Testis (tissue), 5 donors: ENCODE measurements at places on chromosomes 13 and 19. TPM values are rescaled to one million over a fixed set of nuclear protein-coding genes. Genes with fewer than 3 reads are reported as not detected.
A peak's percentile ranks its signal among the peaks of the same experiment; 100 is the strongest.

- no peak overlapping the region for H3K27ac ChIP-seq
- H3K4me1 ChIP-seq: no peaks in the 10 kb centered on the region
- DNase-seq: no peak
- H3K27me3 ChIP-seq: no peaks in the 10 kb centered on the region
These were observed 431.4 kb downstream of the TBC1D4 start for GRCh38 chr13:75050419-75051046.

The CEACAM20 gene
- total RNA-seq: 0.62 TPM

DNA sequence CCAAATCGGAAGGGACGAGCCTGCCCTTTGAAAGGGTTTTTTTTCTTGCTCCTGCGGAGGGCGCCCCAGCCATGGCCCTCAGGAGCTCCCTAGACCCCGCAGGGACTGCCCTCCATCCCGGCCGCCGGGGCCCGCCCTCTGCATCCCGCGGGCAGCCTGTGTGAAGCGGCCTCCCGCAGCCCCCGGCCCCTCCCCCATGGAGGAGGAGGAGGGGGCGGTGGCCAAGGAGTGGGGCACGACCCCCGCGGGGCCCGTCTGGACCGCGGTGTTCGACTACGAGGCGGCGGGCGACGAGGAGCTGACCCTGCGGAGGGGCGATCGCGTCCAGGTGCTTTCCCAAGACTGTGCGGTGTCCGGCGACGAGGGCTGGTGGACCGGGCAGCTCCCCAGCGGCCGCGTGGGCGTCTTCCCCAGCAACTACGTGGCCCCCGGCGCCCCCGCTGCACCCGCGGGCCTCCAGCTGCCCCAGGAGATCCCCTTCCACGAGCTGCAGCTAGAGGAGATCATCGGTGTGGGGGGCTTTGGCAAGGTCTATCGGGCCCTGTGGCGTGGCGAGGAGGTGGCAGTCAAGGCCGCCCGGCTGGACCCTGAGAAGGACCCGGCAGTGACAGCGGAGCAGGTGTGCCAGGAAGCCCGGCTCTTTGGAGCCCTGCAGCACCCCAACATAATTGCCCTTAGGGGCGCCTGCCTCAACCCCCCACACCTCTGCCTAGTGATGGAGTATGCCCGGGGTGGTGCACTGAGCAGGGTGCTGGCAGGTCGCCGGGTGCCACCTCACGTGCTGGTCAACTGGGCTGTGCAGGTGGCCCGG is 815 bp downstream of the MAP3K10 start:
- no peaks in the 10 kb centered on the region for H3K36me3 ChIP-seq
- DNase-seq: peak; percentile 27
- no peaks in the 10 kb centered on the region for H3K27me3 ChIP-seq

DNA sequence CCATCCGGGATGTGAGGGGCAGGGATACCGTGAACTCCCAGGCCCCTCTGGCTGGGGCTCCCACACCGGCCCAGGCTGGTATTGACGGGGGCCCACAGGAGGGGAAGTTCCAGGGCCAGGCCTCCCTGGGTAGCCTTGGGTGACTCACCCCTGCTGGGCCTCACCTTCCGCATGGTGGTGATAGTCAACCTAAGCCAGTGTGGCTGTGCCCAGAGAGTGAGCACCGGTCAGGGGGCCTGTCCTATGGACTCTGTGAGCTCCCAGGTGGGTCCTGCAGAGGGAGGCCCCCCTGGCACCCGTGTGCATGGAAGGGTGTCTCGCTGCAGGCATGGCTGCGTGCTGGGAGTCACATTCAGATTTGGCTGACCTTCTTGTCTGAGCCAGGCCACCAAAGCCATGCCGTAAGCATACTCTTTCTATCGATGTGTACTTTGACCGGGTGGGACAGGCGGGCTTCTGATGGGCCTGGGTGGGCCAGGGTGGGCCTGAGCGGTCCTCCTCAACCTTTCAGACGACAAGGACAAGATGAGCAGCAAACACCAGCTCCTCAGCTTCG is 27.6 kb downstream of the DHX34 start:
- H3K4me3 ChIP-seq: no peak overlapping the region
- no peaks in the 10 kb centered on the region for H3K27me3 ChIP-seq
- H3K36me3 ChIP-seq: no peaks in the 10 kb centered on the region
- peaks cover 8% of the 10 kb centered on the region for H3K4me1 ChIP-seq

GRCh38 chr13:114256547-114256946 is 21.9 kb downstream of the CDC16 start:
- no peak overlapping the region for H3K27ac ChIP-seq
- no peak overlapping the region for H3K4me3 ChIP-seq
- H3K36me3 ChIP-seq: no peaks in the 10 kb centered on the region
- no peak for DNase-seq
- H3K4me1 ChIP-seq: no peaks in the 10 kb centered on the region

The CCNA1 gene
- 58.9 TPM for total RNA-seq

- H3K27ac ChIP-seq: no peak overlapping the region
- no peak for DNase-seq
- no peaks in the 10 kb centered on the region for H3K36me3 ChIP-seq
- no peak overlapping the region for H3K4me3 ChIP-seq
- no peaks in the 10 kb centered on the region for H3K4me1 ChIP-seq
These were observed 143.5 kb downstream of the DNAJC15 start for GRCh38 chr13:43166644-43167457.

GRCh38 chr19:4713384-4713951 is 10.2 kb downstream of the DPP9 start:
- H3K27me3 ChIP-seq: no peaks in the 10 kb centered on the region
- H3K4me1 ChIP-seq: no peaks in the 10 kb centered on the region
- no peak overlapping the region for H3K27ac ChIP-seq
- DNase-seq: no peak
- no peak overlapping the region for H3K4me3 ChIP-seq

DNA sequence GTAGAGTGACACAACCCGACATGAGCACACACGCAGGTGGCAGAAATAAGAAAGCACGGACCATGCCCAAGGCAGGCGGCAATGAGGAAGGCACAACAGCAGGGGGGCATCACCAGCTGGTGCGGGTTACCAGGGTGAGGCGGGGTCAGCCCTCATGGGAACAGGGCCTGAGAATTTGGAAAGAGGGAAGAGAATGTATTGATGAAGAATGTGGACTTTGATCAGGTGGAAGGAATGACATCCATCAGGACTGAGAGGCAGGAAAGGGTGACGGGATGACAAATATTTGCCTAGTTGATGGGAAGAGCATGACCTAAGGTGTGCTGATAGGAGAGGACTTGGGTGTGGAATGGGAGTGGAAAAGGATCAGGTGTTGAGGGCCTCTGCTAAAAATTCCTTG is 177.5 kb downstream of the ABCC4 start:
- no peaks in the 10 kb centered on the region for H3K4me1 ChIP-seq
- H3K4me3 ChIP-seq: no peak overlapping the region
- no peak overlapping the region for H3K27ac ChIP-seq

The OLFM2 gene
- 15.9 TPM for total RNA-seq
